Activated naive CD4-positive, alpha-beta T cell treated with anti-CD3 and anti-CD28 coated beads for 36 hours (primary cell): ENCODE measurements at places on chromosomes 5 and 9. TPM values are rescaled to one million over a fixed set of nuclear protein-coding genes. Genes with fewer than 3 reads are reported as not detected.

DNA sequence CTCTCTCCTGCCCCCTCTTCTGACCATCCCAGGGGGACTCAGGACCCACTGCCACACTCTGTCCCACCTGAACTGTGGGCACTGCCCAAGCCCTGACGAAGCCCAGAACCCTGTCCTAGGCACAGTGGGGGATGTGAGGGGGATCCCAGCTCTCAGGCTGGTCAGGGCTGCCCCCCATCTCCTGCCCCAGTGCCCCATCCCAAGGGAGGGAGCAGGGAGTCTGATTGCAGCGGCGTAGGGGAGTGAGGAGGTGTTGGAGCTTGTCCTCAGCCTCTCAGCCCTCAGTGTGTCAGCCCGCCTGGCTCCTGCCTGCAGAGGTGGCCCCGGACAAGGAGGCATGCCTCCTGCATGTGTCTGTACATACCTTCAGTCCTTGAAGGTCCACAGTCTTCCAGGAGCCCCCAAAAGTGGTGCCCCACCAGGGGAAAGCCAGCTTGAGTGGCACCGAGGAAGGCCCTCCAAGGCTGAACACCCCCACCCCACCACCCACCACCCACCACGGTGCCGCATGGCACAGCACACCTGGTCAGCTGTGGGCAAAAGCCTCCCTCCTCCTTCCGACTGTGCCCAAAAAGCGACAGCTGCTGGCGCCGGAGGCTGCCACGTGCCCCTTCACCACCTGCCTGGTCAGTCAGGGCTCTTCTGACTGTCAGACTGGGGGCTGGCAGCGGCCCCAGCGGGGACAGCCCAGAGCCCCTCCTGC, 930 bp downstream of the SARDH start:
- H3K36me3 ChIP-seq, result no peaks in the 10 kb centered on the region
- no peaks in the 10 kb centered on the region for H3K27me3 ChIP-seq
- no peak overlapping the region for H3K4me3 ChIP-seq
- peaks cover 2% of the 10 kb centered on the region for H3K4me1 ChIP-seq

- no peaks in the 10 kb centered on the region for H3K27me3 ChIP-seq
- H3K27ac ChIP-seq, result no peak overlapping the region
- no peak overlapping the region for H3K4me3 ChIP-seq
- peaks cover 4% of the 10 kb centered on the region for H3K4me1 ChIP-seq
- no peaks in the 10 kb centered on the region for H3K36me3 ChIP-seq
Observed at GRCh38 chr5:194102-194501, 2.8 kb downstream of the LRRC14B start.

The FAM81B gene
- total RNA-seq, result not detected

DNA sequence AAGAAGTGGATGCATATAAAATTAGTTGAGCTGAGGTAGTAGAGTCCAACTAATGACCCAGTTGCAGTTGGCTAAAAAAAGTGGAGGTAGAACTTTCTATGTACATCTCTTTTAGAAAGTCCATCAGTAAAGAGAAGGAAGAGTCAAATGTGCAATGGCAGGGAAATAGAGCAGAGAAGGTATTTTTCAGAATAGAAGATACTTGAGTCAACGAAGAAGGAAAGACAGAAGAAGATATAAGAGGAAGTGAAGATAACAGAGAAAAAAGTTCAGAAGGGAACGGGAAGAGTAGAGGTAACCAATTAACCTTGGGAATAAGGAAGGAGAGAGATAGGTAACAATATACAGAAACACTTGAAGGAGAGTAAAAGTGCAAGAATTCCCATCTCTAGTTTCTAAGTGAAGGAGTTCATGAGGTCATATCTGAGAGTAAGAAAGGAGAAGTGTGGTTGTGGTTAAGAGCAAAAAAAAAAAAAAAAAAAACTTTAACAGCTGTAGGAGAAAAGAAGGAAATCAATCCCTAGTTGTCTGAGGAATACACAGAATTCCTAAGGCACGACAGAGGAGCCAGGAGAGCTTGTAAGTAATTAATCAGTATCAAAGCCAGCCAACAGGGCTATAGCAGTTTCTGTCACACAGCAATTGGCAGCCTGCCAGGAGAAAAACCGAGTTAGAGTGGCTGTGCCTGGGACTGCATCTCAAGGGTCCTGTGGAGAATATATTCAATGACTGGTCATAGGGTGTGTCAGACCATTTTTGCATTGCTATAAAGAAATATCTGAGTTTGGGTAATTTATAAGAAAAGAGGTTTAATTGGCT, 61.0 kb downstream of the ARL15 start:
- H3K27ac ChIP-seq, result no peak overlapping the region
- no peak overlapping the region for H3K4me3 ChIP-seq
- H3K36me3 ChIP-seq, result no peaks in the 10 kb centered on the region

DNA sequence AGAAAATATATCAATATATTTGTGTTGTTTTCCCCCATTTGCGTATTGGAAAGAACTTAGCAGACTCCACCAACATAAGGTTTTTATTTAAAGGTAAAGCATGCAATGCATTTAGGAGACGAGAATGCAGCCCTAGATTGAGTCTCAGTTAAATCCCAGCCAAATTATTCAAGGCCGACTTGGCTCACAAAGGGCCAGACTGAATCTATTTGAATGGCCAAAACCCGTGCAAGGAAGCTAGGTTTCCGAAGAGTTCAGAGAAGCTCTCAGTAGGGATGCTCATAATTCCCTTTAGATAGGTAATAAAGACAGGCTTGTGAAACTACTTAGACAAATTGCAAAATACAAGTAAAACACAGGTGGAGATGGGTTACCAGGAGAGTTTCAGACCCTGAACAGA, 520.3 kb downstream of the CDH9 start:
- no peak for DNase-seq
- H3K4me1 ChIP-seq, result no peaks in the 10 kb centered on the region
- H3K27ac ChIP-seq, result no peak overlapping the region

DNA sequence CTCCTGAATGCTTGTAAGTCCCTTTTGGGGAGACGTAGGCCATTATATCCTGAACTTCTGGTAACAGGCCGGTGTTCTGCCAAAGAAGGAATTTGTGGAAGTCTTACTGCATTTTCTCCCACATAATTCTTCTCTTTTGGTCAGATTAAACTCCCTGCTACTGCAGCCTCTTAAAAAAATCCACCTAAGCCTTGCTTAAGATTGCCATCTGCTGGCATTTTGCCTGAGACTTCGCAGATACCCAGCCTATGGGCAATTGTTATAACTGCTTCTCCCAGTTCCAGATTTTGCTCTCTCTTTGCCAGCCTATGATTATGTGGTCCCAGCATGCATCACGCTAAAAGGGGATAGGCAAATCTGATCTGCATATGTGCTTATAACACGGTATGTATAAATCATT, 391.6 kb upstream of the CHD1 start:
- H3K36me3 ChIP-seq, result no peaks in the 10 kb centered on the region
- no peak overlapping the region for H3K27ac ChIP-seq
- no peaks in the 10 kb centered on the region for H3K27me3 ChIP-seq
- no peak overlapping the region for H3K4me3 ChIP-seq
- DNase-seq, result no peak

The PTGDS gene
- not detected for total RNA-seq

The SPATA31A3 gene
- not detected for total RNA-seq

The HAPLN1 gene
- not detected for total RNA-seq

The ITGA1 gene
- total RNA-seq, result 0.69 TPM

DNA sequence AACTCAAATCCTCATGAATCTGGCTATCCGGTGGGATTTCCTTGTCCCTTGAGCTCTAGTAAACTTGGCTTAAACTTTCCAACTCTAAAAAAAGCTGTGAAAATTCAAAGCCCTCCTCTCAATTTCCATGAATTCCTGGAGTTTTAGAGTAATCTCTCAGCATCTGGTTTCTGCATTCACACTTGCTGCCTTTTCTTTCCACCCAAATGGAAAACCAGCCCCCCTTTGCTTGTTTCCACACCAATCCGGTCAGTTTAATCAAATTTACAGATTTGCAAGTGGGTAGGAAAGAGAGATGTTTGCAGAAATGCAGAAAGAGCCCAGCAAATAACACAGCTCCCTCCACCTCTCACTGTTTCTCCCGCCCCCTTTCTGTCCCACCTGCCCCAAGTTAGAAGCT, 91.1 kb downstream of the ENC1 start:
- no peaks in the 10 kb centered on the region for H3K36me3 ChIP-seq
- no peak for DNase-seq
- H3K4me3 ChIP-seq, result no peak overlapping the region
- no peak overlapping the region for H3K27ac ChIP-seq

GRCh38 chr9:74666625-74667316, 169.6 kb downstream of the RORB start:
- H3K4me3 ChIP-seq, result no peak overlapping the region
- peaks cover 5% of the 10 kb centered on the region for H3K27me3 ChIP-seq
- no peak for DNase-seq
- no peaks in the 10 kb centered on the region for H3K4me1 ChIP-seq

The LRRC26 gene
- not detected for total RNA-seq

- no peak overlapping the region for H3K27ac ChIP-seq
- peak; percentile 26 for DNase-seq
- H3K27me3 ChIP-seq, result peaks cover 2% of the 10 kb centered on the region
- H3K4me1 ChIP-seq, result no peaks in the 10 kb centered on the region
Observed at GRCh38 chr5:98839469-98840383, 66.3 kb downstream of the RGMB start.

DNA sequence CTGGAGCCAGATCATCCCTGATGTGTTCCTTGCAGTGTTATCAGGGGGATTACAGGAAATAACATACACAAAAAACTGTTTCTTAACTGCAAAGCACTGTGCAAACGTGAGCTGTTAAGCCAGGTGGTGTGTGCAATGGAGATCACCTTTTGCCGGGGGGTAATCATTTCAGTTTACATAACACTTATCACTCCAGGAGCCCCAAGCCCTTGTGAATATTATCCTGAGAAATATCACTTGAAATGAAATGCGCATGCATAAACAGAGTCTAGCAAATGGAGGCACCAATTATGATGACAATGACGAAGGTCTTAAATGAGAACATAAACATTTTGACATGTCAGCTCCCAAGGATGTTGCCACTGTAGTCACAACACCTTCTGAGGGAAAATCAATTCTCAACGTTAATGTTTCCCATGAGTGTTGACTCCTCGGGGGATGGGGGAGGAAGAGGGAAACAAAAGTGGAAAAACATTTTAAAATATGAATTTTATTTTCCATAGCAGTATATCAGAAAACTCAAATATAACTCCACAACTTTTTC, 54.5 kb upstream of the RAD23B start:
- peaks cover 33% of the 10 kb centered on the region for H3K27me3 ChIP-seq
- no peak overlapping the region for H3K27ac ChIP-seq
- no peaks in the 10 kb centered on the region for H3K4me1 ChIP-seq
- no peak for DNase-seq

GRCh38 chr5:108081707-108082106, 300.2 kb downstream of the FBXL17 start:
- no peak overlapping the region for H3K27ac ChIP-seq
- H3K4me3 ChIP-seq, result no peak overlapping the region
- no peaks in the 10 kb centered on the region for H3K27me3 ChIP-seq
- H3K36me3 ChIP-seq, result peaks cover 4% of the 10 kb centered on the region
- no peaks in the 10 kb centered on the region for H3K4me1 ChIP-seq

GRCh38 chr5:87649455-87649854, 236.7 kb upstream of the CCNH start:
- H3K36me3 ChIP-seq, result no peaks in the 10 kb centered on the region
- peaks cover 3% of the 10 kb centered on the region for H3K27me3 ChIP-seq
- no peak for DNase-seq
- H3K4me3 ChIP-seq, result no peak overlapping the region

- no peaks in the 10 kb centered on the region for H3K27me3 ChIP-seq
- no peak overlapping the region for H3K4me3 ChIP-seq
- H3K4me1 ChIP-seq, result no peaks in the 10 kb centered on the region
- H3K27ac ChIP-seq, result no peak overlapping the region
Observed at GRCh38 chr9:111102793-111103464, 64.7 kb upstream of the LPAR1 start.

The CD14 gene
- total RNA-seq, result 0.20 TPM

The KCTD16 gene
- 0.29 TPM for total RNA-seq

GRCh38 chr9:129458663-129459546, 162.0 kb downstream of the C9orf50 start:
- H3K27me3 ChIP-seq, result no peaks in the 10 kb centered on the region
- H3K36me3 ChIP-seq, result no peaks in the 10 kb centered on the region
- peak overlapping the region; percentile 39 for H3K4me3 ChIP-seq
- peaks cover 25% of the 10 kb centered on the region for H3K4me1 ChIP-seq

DNA sequence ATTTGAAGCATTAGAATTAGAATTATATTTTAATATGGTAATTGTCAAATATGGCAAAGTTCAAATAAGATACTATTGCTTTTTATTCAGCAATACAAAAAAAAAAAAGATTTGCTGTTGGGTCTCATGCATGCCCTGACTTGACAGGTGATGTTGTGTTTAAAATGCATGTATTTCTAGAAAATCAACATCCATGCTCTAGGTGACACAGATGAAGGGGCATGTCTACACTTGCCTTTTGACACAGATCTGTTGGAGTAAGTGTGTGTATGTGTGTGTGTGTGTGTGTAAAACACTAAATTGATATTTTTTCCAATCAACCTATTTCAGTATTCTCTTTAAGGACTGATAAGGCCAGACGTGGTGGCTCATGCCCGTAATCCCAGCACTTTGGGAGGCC, 38.1 kb upstream of the SMARCA2 start:
- no peak for DNase-seq
- H3K4me3 ChIP-seq, result no peak overlapping the region
- no peaks in the 10 kb centered on the region for H3K4me1 ChIP-seq
- H3K36me3 ChIP-seq, result peaks cover 2% of the 10 kb centered on the region
- H3K27me3 ChIP-seq, result no peaks in the 10 kb centered on the region

DNA sequence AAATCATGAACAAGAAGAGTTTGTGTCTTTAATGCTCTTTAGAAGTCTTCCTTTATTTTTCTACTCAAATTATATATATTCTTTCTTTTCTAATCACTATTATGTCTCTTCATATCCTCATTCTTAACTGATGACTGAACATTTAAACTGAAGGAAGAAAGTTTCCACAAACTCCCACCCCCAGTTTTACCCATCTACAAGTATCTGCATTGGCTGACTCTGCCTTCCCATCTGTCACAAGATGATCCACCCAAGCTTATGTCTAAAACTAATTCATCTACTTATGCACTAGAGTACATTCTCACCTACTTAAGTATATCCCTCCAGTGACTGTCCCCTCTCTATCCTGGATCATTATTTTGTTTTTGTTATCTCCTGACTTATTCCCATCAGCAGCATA, 344.5 kb downstream of the PRR16 start:
- no peaks in the 10 kb centered on the region for H3K27me3 ChIP-seq
- H3K27ac ChIP-seq, result no peak overlapping the region
- H3K4me1 ChIP-seq, result no peaks in the 10 kb centered on the region
- no peak overlapping the region for H3K4me3 ChIP-seq
- H3K36me3 ChIP-seq, result no peaks in the 10 kb centered on the region
- no peak for DNase-seq

The CMBL gene
- 2.2 TPM for total RNA-seq

- H3K27me3 ChIP-seq, result peaks cover 22% of the 10 kb centered on the region
- DNase-seq, result no peak
- no peaks in the 10 kb centered on the region for H3K36me3 ChIP-seq
- H3K4me1 ChIP-seq, result no peaks in the 10 kb centered on the region
- H3K4me3 ChIP-seq, result no peak overlapping the region
- H3K27ac ChIP-seq, result no peak overlapping the region
Observed at GRCh38 chr5:181037365-181037861, 2.7 kb upstream of the BTNL9 start.

The DOCK8 gene
- 110 TPM for total RNA-seq

The ARHGEF39 gene
- total RNA-seq, result 28.9 TPM
